ENCODE measurements at places on chromosomes 1 and 21.

- no peak overlapping the region for H3K27ac ChIP-seq
- no peaks in the 10 kb centered on the region for H3K36me3 ChIP-seq
- peaks cover 3% of the 10 kb centered on the region for H3K27me3 ChIP-seq
- H3K4me3 ChIP-seq, result no peak overlapping the region
- no peaks in the 10 kb centered on the region for H3K4me1 ChIP-seq
- DNase-seq, result no peak
Observed at GRCh38 chr1:236978740-236979139, 25.5 kb downstream of the MT1HL1 start.

DNA sequence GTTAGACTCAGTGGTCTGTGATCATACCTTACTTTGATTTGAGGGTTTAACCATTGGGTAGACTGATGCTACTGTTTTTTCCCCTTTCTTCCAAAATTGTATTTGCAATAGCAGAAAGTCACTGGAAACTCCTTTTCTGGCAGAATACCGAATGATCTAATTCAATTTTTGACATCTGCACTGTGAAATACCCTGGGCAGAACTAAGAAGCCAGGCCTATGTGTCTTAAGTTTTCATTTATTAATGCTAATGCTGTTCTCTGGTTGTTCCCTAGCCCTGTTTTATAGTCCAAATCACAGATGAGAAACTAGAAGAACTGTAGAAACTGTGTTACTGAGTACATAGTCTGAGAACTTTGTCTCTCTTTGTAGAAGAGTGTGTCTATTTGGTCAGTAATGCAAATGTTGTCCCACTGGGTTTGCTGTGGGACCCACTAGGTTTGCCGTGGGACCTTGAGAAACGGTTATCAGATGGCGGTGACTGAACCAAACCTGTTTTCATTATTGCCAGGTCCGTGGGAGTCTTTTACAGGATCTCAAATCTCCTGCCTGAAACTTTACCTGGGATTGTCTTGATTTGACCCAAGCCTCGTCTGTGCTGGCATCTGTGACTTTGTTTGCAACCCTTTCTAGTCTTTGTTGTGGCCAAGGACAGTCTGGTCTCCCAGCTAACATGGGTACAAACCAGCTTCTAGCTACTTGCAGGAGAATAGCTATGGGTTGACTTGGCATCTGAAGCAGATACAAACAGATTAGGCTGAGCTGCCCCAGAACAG is 41.4 kb downstream of the PEX14 start:
- H3K36me3 ChIP-seq, result peaks cover 5% of the 10 kb centered on the region
- no peak overlapping the region for H3K4me3 ChIP-seq
- H3K27me3 ChIP-seq, result no peaks in the 10 kb centered on the region
- DNase-seq, result no peak
- H3K4me1 ChIP-seq, result peaks cover 36% of the 10 kb centered on the region
- peak overlapping the region; percentile 71 for H3K27ac ChIP-seq

GRCh38 chr1:63099188-63099587 is 223.2 kb upstream of the FOXD3 start:
- H3K4me3 ChIP-seq, result no peak overlapping the region
- no peaks in the 10 kb centered on the region for H3K36me3 ChIP-seq
- H3K4me1 ChIP-seq, result no peaks in the 10 kb centered on the region
- peaks cover 6% of the 10 kb centered on the region for H3K27me3 ChIP-seq

DNA sequence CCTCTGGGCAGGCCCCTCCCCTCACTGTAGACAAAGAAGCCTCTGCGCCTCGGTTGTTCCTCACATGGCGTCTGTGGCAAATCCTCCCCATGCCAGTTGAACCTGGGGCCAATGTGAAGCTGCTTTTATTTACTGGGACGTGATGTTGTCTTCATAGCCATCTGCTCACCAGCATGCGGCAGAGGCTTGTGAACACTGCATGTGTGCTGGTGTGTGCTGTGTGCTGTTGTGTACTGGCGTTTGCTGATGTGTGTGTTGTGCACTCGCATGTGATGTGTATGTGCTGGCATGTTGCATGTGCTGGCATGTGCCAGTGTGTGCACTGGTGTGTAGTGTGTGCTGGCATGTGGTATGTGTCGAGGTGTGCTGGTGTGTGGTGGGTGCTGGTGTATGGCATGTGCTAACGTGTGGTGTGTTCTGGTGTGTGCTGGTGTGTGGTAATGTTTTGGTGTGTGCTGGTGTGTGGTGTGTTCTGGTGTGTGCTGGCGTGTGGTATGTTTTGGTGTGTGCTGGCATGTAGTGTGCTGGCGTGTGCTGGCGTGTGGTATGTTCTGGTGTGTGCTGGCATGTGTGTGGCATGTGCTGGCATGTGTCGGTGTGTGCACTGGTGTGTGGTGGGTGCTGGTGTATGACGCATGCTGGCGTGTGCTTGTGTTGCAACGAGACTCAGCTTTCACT is 37.2 kb upstream of the TRAPPC10 start:
- peaks cover 13% of the 10 kb centered on the region for H3K4me1 ChIP-seq
- H3K4me3 ChIP-seq, result no peak overlapping the region
- H3K27me3 ChIP-seq, result no peaks in the 10 kb centered on the region
- H3K36me3 ChIP-seq, result peaks cover 6% of the 10 kb centered on the region

DNA sequence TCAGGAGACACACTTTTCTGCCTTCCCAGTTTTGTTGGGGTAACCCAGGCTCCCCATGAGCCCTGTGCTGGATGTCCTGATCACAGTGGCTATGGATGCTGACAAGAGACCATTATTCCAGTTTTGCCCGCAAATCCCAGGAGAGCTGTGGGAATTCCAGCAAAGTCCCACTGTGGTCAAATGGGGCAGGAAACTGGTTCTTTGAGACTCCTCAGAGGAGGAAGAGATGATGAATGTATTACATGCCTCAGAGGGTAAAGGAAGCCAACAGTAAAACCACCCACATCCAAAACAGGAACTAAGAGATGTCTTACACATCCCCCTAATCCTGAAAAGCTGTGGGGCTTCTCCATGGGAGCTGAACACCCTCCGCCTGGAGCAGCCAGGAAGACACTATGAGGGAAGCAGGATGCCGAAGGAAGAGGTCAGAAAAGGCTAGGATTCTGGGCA is 12.8 kb upstream of the MPZL1 start:
- peaks cover 49% of the 10 kb centered on the region for H3K4me1 ChIP-seq
- peak; percentile 27 for DNase-seq
- H3K27me3 ChIP-seq, result no peaks in the 10 kb centered on the region
- peak overlapping the region; percentile 42 for H3K27ac ChIP-seq
- H3K4me3 ChIP-seq, result peak overlapping the region; percentile 70

GRCh38 chr1:221200464-221200863 is 321.2 kb downstream of the HLX start:
- no peak overlapping the region for H3K4me3 ChIP-seq
- no peak for DNase-seq
- peaks cover 6% of the 10 kb centered on the region for H3K36me3 ChIP-seq
- no peak overlapping the region for H3K27ac ChIP-seq

GRCh38 chr1:40784771-40785151 is 1.2 kb downstream of the KCNQ4 start:
- H3K4me3 ChIP-seq, result peak overlapping the region; percentile 83
- H3K27me3 ChIP-seq, result peaks cover 21% of the 10 kb centered on the region
- DNase-seq, result no peak

DNA sequence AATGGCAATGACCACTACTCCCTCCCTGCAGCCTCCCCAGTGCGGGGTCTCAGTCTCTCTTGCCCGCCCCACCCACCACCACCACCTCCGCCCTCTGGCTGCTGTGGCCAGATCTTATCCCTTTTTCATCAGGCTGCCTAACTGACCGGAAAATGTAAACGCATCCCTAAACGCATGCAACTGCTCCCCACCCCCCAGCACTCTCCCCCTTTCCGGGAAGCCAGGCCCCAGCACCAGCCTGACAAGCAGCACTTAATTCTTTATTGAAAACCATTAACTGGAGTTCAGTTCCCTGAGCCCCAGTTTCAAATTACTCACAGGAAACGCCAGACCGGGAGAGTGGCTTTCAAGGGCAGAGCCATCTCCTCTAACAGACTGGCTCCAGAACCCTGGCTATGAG is 147.7 kb downstream of the DMRTA2 start:
- no peak overlapping the region for H3K4me3 ChIP-seq
- H3K4me1 ChIP-seq, result peaks cover 3% of the 10 kb centered on the region
- peaks cover 20% of the 10 kb centered on the region for H3K27me3 ChIP-seq
- DNase-seq, result no peak
- H3K27ac ChIP-seq, result no peak overlapping the region
- no peaks in the 10 kb centered on the region for H3K36me3 ChIP-seq
